ENCODE measurements at places on chromosomes 1 and 21.

DNA sequence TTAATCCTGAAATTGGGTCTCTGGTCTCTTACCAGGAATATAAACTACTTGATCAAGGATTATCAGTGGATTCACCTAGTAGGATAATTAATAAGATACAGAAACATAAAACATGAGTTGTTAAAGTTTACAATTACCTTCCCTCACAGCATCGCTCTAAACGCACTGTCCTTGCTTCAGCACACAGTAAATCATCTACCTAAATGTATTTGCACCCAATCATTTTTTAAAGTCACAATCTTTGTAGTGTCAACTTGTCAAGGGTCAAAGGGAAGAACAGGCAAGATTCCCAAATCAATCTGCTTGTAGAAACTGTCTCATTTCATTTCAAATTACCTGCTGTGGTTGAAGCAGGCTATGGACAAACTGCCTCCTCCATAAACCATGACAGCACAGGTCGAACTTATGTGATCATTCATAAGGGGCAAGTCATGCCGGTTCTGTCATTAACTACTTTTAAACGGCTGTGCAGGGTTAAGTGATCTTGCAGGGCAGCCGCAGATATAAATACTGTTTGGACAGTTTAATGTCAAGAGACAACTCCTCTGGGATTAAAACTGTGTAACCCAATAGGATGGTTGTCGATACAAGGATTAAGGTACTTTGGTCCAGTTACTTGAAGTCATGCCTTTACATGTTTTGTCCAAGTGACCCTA is 93.6 kb downstream of the ZNF281 start:
- DNase-seq = no peak

DNA sequence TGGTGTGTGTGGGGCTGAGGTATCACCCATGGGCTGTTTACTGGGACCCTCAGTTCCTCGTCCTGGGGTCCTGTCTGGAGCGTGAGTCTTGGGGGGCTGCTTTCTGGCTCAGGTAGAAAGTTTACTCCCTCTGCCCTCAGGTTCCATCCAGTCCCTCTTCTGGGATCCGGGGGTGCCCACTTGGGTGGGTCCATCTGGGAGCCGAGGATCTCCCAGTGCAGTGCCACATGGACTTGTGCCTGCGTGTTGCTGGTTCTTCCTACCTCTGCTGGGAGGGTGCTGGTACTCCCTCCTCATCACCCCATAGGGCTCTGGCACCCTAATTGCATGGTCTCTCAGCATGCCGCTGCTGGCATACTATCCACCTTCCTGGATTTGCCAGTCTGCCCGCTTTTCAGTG is 14.0 kb downstream of the SNAP47 start:
- no peak for DNase-seq

- DNase-seq = no peak
Measured at GRCh38 chr1:55064861-55065263, 25.5 kb downstream of the PCSK9 start.

DNA sequence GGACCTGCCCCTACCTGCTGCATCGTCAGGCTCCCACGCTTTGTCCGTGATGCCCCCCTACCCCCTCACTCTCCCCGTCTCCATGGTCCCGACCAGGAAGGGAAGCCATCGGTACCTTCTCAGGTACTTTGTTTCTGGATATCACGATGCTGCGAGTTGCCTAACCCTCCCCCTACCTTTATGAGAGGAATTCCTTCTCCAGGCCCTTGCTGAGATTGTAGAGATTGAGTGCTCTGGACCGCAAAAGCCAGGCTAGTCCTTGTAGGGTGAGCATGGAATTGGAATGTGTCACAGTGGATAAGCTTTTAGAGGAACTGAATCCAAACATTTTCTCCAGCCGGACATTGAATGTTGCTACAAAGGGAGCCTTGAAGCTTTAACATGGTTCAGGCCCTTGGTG is 8.9 kb downstream of the SPATA46 start:
- DNase-seq = no peak

GRCh38 chr1:66728021-66728420 is 24.2 kb upstream of the DYNLT5 start:
- no peak for DNase-seq
